ENCODE measurements at places on chromosomes 2 and 18.

DNA sequence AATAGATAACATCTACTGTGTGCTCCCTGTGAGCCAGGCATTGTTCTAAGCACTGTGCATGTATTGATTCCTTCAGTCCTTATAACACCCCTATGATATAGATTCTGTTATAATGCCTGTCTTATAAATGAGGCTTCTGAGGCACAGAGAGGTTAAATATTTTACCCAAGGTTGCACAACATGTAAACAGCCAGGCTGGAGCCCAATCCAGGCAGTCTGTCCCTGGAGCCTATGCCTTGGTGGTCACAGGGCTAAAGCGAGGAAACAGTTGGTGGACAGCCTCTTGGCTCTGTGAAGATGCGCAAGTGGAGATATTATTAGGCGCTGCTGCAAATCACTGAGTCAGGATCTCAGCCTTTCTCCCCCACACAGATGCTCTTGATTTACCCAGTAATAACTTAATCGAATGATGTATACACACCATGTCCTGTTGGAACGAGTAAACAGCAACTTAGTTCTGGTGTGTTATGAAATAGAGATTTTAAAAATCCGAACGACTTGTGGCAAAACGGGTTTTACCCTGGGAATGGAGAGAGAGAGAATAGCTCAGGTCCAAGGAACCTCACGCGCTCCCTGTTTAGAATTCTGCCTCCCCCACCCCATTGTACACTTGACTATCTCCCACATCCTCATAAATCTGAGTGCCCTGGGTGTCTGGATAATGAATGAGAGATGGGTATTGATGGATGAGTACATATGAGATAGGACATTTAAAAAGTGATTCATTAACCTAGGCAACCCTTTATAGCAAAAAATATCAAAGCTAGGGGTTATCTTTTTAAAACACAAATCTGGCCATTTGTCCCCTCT is 231.9 kb downstream of the BCL2 start:
- no peak for DNase-seq

DNA sequence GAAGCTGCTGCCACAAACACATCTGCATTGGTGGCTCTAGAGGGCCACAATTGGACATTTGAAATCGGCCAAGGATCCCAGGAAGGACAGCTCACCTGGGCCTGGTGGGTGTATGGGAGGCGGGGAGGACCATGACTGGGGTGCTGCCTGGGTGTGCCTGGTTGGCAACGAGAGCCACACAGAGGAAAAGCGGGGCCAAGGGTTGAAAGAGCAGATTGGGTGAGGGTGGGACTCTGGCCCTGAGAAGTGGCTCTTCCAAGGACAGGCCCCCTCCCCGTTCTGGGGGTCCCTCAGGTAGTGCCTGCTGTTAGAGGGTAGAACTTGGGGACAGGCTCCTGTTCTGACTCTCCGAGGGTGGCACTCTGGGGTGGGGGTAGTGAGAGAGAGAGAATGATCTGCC is 102.9 kb downstream of the CLIP4 start:
- DNase-seq: no peak

DNA sequence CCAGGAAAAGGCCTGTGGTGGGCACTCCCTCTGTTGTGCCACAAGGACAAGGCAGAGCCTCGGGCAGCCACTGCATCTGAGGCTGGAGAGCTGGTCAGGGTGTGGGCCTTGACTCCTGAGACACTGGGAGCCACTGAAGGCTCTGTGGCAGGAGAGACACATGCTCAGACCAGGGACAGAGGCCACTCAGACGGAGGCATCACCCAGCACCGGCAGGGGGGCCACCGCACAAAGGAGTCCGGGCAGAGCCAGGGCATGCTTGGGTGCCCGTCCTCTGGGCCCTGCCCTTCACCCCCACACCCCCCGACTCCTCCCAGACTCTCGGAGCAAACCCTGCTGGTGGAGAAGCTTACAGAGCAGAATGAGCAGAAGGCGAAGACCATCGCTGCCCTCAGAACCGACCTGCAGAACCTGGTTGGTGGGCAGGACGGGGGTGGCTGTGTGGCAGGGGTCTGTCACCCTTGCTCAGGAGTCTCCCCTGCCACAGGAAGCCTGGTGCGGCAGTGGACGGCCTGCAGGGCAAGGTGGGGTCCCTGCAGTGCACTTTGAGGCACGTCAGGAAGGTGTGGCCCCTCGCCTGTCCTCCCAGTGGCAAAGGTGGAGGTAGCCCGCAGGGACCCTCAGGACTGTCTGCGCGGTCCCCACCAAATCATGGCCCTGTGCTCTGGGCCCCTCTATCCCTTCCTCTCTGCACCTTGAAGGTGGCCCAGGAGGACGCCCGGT is 26.0 kb downstream of the CROCC2 start:
- no peak for DNase-seq

DNA sequence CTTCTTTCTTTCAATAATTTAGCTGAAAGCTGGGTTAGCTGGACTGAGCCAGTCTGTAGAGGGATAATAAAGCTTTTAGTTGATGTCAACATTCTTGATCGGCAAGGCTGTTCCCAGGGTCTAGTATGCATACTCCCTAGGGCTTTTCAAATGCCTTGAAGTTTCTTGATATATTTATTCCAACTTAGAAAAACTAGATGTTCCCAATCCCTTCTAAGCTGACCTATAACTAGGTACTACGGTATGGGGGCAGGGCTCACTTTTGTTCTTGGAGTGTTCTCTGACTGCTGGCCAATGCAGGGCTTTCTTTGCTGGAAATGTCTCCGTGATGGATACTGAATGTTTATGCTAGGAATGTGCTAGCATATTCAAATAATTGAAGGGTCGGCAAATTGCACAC is 258.6 kb upstream of the TANK start:
- no peak for DNase-seq

DNA sequence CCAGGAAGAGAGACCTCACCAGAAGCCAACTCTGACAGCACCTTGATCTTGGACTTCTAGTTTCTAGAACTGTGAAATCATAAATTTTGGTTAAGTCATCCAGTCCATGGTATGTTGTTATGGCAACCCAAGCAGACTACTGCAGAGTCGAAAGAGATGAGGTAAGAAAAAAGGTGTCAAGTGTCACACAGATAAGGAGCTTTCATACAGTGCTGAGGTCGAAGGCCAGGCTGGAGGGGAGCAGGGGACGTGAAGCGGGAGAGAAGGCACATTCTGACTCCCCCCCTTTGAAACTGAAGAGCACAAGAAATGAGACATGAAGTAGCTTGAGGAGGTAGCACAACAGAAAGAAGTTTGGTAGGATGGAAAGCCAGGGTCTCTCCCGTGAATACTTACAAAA is 110.4 kb downstream of the ALK start:
- no peak for DNase-seq

DNA sequence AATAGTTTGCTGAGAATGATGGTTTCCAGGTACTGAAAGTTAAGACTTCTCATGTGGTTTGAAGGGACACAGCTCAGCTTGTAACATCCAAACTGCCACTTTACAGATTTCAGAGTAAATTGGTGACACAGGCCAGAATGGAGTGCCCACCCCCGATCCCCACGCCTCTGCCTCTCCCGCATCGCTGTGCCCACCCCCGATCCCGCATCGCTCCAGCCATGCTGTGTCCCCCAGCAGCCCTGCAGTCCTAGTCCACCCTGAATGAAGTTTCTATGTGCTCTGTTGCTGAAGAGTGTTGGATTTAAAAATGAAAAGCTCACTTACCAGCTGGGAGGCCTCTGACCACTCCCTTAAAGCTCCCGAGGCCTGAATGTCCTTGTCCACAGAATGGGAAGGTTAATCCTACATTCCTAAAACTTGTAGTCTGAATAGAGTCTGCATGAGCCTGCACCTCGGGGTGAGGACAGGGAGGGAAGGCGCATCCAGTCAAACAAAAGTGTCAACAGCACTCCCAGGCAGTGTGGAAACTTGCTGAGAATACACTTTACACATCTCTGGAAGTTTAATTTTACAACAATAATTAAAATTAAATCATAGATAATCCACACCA is 176.4 kb upstream of the ID2 start:
- DNase-seq: no peak

DNA sequence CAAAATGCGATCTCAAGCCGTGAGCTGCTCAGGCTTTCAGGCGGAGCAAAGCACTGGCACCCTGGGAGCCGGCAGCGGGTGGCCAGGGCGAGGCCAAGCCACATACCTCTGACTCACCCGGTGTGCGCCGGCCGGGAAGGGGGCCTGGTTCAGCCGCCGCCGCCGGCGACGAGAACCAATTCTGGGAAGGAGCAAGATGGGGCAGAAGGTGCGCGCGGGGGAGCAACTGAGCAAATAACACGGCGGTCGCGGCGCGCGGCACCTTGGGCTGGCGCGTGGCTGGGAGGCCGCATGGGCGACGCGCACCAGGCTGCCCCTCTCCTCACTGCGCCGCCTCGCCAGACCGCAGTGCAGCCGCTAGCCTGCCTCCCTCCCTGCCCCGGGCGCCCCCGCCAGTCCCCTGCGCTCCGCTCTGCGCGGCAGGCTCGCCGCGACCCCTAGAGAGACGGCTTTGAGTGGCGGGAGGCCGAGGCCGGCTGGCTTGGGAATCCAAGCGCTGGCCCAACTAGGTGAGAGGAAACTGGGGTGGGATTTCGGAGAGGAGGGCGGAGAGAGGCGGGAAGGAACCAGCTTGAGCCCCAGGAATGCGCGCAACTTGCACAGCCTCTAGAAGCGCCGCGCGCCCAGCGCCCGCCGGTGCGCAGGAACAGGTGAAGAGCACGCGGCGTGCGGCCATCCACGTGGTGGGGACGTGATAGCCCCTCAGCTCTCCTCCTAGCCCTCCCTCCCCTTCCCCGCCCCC is 3.2 kb downstream of the NRP2 start:
- no peak for DNase-seq

- DNase-seq: no peak
Measured at GRCh38 chr2:239903210-239903609, 121.9 kb downstream of the NDUFA10 start.

DNA sequence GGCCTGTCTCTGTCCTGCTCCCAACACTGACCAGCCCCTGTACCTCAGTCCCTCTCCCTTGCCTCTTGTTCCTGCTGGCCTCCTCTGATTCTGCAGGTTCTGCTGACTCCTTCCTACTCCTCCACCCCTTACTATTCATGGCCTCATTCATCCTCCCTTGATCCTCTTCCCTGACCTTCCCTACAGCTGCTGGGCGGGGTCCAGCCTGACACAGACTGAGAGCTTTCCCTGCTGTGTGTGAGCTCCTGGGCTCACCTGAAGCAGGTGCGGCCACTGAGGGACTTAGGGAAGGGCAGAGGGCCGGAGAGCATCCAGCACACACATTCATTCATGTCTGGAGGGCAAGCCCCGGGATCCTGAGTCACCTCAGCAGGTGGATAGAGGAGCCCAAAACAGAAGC is 185.6 kb downstream of the CTIF start:
- DNase-seq: no peak

DNA sequence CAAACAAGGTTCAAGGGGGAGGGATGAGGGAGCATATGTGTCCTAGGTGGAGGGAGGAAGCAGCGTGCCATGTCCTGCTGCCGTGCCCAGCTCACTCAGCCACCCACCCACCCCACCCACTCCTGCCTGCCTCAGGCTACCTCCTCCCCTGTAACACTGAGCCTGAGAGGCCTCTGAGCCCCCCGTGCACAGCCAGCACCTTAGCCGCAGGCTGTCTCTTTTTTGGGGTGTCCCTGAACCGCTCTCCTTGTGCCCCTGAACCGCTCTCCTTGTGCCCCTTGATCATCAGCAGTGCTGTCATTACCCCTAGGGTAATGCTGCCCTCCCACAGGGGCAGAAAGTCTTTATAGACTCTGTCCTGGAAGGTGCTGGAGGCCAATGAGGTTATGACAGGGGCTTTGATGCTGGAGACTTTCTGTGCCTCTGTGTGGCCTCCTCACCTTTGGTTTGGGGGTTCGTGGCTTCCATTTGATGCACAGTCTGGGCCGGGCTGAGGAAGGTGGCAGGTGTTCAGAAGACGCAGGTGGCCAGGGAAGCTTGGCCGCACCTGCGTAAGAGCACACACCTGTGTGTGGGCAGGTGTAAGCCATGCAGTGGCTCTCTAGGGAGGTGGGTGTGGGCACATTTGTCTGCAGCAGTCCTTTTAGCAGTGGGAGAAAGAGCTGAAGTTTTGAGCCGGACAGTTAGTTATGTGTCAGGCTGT is 140.0 kb downstream of the SEPTIN10 start:
- DNase-seq: no peak

DNA sequence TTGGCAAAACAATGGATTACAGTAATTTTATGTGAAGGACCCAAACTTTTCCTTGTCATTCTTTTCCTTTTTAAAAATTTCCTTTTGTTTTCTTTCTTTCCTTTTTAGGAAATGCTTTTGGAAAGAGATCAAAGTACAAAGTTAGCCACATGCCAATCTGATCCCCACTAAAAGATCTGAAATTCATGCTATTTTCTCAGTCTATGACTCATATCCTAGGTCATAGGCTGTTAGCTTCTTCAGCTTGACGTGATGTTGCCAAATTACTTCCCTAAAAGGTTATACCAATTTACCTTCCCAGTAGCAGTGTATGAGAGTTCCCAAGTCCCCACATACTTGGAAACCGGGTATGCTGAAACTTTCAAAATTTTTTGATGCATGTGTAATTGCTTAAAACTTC is 355.3 kb downstream of the INSIG2 start:
- no peak for DNase-seq

DNA sequence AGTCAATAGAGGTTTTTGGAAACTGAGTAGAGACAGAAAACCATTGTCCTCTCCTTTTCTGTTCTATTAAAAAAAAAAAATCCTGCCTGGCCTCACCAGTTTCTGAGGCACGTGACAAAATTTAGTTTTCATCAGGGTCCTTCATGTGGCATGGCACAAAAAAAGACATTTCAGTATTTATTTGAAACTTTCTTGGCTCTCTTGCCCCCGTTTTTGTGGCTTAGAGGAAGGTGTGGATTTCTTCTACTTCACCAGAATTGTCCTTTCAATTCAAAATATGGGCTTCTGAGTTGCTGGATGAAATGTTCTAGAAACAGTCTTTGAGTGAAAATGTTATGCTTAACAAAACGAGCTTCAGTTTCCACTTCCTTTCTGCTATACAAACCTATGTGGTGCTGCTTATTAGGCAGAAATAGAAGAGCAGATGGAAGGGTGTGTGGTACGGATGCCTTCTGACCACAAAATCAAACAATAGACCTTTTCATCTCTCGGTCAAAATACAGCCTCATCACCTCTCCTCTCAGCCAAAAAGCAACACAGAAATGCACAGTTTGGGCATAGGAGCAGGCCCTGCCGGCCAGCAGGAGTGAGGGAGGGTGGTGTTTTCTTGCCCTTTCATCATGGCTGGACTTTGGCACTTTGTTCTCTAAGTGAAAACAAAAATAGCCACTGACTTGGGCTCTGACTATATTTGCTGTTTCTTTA is 89.2 kb downstream of the SH3RF3 start:
- DNase-seq: no peak

DNA sequence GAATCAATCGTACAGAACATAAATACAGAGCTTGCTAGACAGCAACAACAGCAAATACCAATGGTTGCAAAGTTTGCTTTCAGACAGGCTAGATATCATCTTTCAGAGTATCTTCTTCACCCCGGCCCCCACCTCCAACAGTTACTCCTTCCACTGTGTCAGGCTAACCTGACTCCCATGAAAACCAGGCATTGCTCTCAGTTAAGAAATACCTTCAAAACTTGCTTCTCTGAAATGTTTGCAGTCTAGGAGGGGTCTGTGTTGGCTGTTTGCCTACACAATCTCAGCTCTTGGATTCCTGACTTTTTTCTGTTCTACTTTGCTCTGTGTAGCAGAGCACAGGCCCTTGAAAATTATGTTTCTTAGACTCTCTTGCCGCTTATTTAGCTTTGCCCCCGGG is 599.5 kb upstream of the SYT4 start:
- DNase-seq: no peak
